ENCODE measurements at places on chromosomes 4 and X. TPM values are rescaled to one million over a fixed set of nuclear protein-coding genes. Genes with fewer than 3 reads are reported as not detected.

Gene MAGEB17
- not detected for total RNA-seq

Gene TMEM154
- 0.55 TPM for total RNA-seq

DNA sequence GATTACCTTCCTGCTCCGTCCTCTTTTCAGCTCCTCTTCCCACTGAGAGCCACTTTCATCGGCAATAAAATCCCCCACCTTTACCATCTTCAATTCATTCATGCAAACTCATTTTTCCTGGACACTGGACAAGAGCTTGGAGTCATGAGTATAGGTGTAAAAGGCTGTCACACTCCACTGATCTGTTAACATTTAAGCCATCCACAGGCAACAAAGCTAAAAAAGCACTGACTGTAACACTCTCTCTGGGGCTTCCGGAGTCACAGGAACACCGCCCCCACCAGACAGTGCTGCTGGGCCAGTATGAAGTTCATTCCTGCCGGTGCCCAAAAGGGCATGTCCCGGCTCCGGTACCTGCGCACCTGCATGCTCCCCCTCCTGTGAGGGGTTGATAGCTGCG is 38.5 kb downstream of the MAGEB5 start:
- no peak for DNase-seq

- no peak for DNase-seq
These were observed 308.1 kb downstream of the PTTG2 start for GRCh38 chr4:38268108-38268820.

Gene C1QTNF7
- 16.4 TPM for total RNA-seq

DNA sequence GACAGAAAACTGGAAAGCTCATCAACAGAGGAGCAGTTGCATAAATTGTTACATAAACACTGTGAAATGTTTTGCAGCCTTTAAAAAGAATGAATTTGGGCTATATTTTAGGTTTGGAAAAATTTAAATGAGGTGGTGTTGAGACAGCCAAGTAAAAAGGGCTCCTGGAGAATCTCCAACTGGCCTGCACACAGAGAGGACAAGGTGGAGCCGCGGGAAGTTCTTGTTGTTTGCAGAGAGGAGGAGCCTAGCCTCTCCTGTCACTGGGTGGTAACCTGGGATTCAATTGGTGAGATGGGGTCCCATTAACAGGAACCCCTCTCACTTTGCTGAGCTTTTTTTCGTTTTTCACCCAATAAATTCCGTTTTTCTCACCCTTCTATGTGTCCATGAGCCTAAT is 13.4 kb downstream of the GIMD1 start:
- no peak for DNase-seq

GRCh38 chr4:32180086-32180485 is 1459.9 kb downstream of the PCDH7 start:
- DNase-seq: no peak

- no peak for DNase-seq
These were observed 210.4 kb downstream of the SPRY1 start for GRCh38 chr4:123606946-123607542.

- DNase-seq: no peak
These were observed 62.4 kb downstream of the DCHS2 start for GRCh38 chr4:154429176-154429575.

GRCh38 chr4:186957952-186958555 is 234.4 kb upstream of the FAT1 start:
- no peak for DNase-seq

Gene AKAP14
- not detected for total RNA-seq

Gene CFI
- 7.5 TPM for total RNA-seq

DNA sequence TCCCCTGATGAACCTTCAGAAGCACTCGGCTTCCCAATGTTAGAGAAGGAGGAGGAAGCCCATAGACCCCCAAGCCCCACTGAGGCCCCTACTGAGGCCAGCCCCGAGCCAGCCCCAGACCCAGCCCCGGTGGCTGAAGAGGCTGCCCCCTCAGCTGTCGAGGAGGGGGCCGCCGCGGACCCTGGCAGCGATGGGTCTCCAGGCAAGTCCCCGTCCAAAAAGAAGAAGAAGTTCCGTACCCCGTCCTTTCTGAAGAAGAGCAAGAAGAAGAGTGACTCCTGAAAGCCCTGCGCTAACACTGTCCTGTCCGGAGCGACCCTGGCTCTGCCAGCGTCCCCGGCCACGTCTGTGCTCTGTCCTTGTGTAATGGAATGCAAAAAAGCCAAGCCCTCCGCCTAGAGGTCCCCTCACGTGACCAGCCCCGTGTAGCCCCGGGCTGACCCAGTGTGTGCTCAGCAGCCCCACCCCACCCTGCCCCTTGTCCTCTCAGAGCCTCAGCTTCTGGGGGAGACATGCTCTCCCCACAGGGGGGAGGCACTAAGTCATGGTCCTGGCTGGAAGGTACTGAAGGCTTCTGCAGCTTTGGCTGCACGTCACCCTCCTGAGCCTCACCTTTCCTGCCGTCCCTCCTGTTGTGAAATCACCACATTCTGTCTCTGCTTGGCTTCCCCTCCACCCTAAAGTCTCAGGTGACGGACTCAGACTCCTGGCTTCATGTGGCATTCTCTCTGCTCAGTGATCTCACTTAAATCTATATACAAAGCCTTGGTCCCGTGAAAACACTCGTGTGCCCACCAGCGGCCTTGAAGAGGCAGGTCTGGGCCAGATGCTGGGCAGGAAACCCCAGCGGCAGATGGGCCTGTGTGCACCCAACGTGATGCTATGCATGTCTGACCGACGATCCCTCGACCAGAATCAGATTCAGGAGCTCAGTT is 34.7 kb downstream of the NOP14 start:
- DNase-seq: no peak

Gene HTN1
- total RNA-seq: not detected

GRCh38 chrX:8629871-8630270 is 102.1 kb downstream of the ANOS1 start:
- DNase-seq: no peak

GRCh38 chrX:41703574-41704029 is 14.8 kb downstream of the GPR34 start:
- DNase-seq: no peak

- DNase-seq: no peak
These were observed 736.9 kb upstream of the MAGEB2 start for GRCh38 chrX:29478336-29479069.

- DNase-seq: no peak
These were observed 684.1 kb downstream of the TRAM1L1 start for GRCh38 chr4:116401293-116401692.

DNA sequence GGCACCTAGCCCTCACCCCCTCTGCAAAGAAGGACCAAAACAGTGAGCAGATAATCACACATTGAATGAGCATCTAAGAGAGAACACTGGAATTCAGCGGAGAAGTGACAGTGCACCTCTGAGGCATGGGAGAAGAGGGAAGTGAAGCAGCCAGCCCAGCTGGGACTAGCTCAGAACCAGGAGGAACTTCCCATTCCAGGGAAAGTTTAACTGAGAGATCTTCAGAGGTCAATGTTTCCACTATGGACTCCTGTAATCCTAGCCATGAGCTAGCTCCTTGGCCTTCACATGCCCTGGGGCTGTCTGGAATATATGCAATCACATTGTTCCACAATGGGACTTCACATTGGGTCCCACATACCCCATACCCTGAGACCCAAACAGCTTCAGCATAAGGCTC is 24.4 kb downstream of the TLR6 start:
- no peak for DNase-seq

Gene ZNF827
- total RNA-seq: 11.3 TPM

Gene ETDB
- not detected for total RNA-seq

Gene DMP1
- total RNA-seq: not detected

GRCh38 chr4:176872461-176872860 is 79.7 kb upstream of the VEGFC start:
- no peak for DNase-seq

GRCh38 chr4:3067473-3068001 is 6.8 kb downstream of the HTT-AS start:
- no peak for DNase-seq

Gene P2RY4
- total RNA-seq: 0.33 TPM

Gene TCP11X2
- not detected for total RNA-seq

DNA sequence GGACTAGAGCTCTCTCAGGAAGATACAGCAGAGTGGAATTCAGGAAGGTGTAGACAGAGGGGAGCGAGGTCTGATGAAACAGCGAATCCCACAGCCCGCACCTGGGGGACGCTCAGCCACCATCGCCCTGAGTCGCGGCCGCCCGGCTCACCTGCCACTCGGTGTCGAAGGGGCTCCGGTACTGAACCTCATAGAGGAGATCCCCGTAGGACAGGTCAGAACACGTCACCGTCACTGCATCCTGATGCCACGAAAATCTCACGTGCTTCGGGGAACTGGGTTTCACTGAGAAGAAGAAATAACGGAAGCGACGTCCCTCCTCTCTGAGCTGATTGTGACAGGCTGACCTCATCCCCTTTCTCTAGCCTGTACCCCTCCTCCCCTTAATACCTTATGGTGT is 10.2 kb downstream of the CRLF2 start:
- peak; percentile 24 for DNase-seq

DNA sequence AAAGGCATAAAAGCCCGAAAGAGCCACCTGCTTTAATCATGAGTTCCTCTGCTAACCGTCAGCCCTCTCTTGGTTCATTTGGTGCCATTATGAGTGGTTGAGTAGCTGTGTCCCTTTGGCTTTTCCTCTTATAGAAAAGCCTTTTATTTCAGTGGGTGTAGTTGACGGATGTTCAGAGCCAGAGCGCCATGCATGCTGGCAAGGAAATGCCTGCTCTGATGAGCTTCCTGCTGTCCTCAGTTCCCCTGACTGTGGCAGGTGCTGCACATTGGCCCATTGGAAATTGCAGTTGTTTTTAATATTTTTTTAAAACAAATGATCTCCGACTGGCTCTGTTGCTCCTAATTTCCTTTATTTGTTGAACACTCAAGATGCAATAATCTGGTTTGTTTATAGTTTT is 77.3 kb upstream of the LIMCH1 start:
- DNase-seq: no peak

Data from sigmoid colon (tissue), 7 donors.